A172 (cell line): ENCODE measurements at places on chromosomes 4 and X. TPM values are rescaled to one million over a fixed set of nuclear protein-coding genes. Genes with fewer than 3 reads are reported as not detected.

DNA sequence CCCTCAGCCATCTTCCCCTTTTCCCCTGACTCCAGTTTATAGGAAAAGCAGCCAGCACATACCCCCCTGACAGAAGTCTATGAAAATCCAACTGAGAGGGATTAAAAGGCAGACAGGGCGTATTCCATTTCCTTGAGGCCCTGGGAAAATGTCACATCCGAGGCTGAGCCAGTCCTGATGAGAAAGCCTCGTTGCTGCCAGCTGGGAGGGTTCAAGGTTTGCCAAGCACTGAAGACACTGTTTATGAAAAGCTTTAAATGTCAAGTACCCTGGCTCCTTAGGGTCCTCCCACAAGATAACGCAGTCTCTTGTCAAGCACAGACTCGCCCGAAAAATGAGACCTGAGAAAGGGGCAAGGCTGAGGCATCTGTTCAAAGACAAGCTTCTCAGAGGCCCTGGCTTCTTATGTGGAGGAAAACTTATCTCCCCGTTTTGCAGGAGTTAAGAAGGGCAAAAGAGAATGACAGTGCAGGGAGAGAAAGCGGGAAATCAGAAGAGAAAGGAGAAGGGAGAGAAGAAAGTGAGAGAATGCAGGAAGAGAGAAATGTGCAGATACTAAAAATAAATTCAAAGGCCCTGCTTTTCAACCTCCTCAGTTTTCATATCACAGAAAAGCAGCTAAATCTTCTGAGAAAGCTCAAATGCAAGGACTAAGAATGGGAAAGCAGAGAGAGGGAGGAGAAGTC is 44.7 kb downstream of the SCD5 start:
- no peak for DNase-seq

- no peak for DNase-seq
Observed at GRCh38 chr4:69583543-69583942, 55.9 kb downstream of the UGT2A2 start.

- no peak for DNase-seq
Observed at GRCh38 chr4:154868414-154869194, 87.5 kb downstream of the RBM46 start.

DNA sequence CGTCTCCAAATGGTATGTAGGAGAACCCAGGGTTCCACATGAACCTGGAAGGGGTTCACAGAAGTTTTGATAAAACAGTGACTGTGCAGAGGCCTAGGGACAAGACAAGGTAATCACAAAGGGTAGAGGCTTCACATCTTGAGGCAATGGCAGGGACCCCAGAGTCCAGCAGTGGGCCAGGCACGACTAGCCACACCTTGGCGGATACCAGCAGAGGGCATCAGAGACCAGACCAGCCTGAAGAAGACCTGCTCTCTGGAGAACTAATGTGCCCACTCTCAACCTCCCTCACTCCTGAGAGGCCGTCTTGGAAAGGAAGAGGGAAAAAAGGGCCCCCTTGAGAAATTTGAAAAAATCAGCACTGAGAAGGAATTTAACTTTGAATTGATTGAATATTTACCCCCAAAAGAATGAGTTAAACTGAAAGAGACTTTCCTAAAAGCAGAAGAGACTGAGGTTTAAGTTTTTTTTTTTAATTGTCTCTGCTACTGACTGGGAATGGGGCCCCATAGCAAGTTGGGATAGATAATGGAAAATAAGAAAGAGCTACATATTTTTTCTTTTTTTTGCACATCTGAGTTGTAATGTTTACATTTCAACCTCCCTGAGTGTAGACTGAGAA is 243.8 kb upstream of the JADE1 start:
- DNase-seq = peak; percentile 49

DNA sequence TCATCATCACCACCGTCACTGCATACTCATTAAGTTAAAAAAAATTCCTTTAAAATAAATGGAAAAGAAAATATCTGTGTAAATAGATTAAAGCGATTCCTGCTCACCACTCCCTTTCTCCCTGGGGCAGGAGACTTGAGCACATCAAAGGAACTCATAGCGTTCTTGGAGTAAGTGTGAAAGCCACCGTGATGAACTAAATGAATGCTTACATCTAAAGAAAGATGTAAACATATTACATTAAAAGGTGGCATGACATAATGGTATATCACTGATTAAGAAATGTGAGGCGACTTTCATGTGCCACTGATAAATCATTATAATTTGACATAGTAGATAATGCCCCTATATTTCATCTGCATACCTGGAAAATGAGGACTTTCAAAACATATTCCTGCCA is 92.0 kb downstream of the SNCA start:
- no peak for DNase-seq

GRCh38 chr4:54574500-54574899 is 83.3 kb upstream of the KIT start:
- DNase-seq = no peak

DNA sequence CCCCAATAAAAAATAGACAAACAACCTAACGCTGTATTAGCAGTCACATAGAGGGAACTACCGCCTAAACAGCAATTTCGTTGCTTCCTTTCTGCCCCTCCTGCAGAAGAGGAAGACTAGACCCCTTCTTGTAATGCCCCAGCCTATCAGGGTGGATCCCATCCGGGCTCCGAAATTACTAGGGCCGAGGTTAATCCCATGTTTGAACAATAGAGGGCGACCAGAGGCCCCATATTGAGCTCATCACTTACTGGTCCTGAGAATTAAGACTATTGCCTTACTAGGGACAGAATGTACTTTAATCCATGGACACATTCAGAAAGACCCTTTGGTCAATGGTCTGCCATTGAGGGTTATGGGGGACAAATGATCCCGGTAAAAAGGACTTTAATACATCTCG is 11.8 kb upstream of the ZNF630 start:
- peak; percentile 45 for DNase-seq

DNA sequence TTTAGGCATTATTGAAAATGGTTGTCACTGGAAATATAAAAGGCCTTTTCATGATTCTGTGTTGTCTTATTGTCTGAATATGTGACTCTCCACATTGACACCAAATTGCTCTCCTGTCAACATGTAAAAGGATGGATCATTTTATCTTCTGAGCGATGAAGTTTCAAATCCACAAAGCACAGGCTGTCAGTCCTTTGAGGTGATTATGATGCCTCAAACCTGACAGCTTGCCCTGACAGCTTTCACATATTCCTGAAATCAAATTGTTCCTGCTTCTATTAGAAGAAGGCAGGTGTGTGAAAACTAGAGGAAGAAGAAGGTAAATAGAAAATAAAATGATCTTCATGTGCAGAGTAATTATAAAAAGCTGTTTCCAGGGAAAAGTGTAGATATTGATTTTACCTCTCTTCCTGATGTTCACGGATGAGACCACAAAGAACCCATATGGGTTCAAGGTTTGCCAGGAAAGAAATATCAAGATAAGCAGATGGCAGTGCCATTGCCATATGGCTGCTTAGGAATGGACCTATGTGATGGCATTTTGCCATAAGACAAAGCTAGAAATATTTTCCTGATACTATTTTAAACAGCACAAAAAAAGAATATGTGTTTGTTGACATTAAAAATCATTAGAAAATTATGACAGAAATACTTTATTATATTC is 1006.3 kb upstream of the AGA start:
- no peak for DNase-seq

DNA sequence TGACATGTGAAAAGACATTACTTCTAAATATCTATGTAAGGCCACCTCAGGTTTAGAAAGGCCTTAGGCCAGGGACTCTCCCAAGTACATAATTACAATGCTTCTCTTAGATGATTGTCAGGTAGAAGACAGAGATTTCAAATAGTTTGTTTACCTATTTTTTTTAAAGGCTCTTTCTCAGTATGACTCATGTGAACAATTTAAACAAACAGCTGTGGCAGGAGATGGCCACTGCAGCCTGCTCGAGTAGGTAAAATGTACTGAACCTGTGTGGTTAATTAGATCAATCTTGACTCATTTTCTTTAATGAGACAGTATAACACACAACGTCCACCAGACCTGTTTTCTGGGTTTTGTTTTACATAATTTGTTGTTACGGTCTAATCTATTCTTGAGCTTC is 50.2 kb downstream of the LEF1 start:
- peak; percentile 14 for DNase-seq

GRCh38 chrX:133939655-133940302 is 45.6 kb downstream of the GPC3 start:
- no peak for DNase-seq

- DNase-seq = no peak
Observed at GRCh38 chr4:85955620-85956292, 404.1 kb downstream of the MAPK10 start.

DNA sequence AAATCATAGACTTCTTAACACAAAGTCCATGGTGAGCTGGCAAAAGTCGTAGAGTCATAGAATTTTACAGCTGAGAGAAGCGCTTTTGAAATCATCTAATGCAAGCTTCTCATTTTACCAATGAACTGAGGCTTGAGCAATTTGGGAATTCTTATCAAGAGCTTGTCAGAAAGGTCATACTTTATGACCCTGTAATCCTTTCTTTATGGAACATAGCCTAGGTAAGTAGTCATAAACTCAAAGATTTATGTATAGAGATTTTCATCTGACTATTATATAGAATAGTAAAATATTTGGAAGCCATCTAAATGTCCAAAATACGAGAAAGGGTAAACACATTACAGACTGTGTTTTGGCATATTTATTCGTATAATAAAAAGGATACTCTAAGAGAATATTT is 563.5 kb downstream of the PCDH7 start:
- no peak for DNase-seq

- DNase-seq = no peak
Observed at GRCh38 chr4:47747211-47747610, 90.7 kb downstream of the CORIN start.

GRCh38 chrX:44143061-44143602 is 169.9 kb upstream of the NDP start:
- peak; percentile 60 for DNase-seq

GRCh38 chr4:128757712-128758111 is 51.8 kb upstream of the JADE1 start:
- DNase-seq = no peak

GRCh38 chrX:10231461-10231860 is 74.7 kb downstream of the CLCN4 start:
- DNase-seq = no peak

DNA sequence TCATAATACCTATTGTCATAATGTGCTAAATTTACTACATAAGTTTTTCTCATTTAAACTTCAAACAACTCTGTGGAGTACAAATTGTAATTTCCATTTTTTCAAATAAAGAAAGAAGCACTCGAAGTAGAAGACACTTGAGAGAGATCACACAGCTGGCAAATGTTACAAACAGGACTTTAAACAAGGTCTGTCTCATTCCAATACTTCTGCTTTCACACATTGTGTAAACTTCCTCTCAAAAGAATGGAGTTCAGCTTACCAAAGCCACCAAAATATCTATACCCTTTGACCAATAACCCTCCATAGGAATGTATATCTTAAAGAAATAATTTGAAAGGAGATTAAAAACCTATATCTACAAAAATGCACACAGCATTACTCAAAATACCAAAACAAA is 88.3 kb downstream of the OPHN1 start:
- no peak for DNase-seq

DNA sequence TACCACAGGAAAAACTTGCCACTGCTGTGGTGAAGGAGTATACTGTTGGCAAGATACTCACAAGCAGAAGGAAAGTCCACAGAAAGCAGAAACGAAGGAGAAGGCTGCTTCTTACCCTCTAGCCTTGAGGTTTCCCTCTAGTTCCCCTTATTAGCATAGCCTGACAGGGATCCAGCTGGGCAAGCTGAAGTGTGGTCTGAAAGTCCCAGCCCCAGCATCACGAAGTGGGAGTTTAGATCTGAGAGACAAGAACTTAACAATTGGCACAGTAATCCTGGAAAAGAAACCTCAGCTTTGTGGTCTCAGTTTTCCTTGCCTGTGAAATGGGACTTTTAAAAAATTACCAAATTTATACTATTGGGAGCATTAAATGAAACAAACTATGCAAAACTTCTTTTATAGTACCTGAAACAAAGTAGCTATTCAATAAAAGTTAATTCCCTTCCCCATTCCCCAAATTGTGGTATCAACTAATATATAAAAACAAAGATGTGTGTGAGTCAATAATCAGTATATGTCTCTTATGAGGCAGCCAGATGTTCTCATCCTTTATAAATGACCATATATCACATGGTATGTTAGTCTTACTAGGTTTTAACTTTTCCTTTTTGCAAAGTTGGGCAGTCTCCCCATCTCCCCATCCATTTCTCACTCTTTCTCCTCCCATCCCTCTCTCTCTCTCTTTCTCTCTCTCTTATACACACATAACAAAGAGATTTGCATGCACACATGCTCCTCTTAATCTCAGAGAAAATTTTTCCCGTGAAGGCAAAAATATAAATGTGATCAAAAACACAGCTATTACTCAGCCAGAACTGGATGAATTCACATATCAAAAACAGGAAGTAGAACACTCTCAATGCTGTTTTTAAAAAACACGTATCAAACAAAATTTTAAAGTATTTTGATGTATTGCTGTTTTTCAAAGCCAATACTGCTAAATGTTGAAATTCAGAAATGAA is 57.8 kb downstream of the SCFD2 start:
- DNase-seq = no peak

- DNase-seq = no peak
Observed at GRCh38 chr4:38570647-38571276, 93.2 kb upstream of the KLF3 start.

DNA sequence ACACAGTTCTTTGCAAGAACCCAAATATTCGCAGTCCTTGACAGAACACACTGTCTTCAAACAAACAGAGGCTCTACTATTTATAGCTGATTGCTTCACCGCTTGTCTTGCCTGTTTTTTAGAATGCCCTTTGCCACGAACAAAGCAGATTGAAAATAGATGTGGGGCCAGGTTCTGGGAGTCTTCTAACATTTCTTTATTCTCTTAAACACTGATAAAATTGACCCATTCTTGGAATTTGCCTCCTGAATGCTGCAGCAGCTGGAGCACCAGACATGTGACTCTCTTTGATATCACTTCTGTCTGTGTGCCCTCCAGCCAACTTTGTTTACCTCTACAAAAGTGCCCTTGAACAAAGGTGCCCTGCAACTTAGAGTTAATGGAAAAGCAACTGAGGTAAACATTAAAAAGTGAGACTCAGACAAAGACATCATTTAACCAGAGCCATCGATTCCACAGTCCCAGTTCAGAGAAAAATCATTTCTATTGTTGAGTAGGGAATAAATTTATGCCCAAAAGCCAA is 64.2 kb upstream of the SPP1 start:
- no peak for DNase-seq

DNA sequence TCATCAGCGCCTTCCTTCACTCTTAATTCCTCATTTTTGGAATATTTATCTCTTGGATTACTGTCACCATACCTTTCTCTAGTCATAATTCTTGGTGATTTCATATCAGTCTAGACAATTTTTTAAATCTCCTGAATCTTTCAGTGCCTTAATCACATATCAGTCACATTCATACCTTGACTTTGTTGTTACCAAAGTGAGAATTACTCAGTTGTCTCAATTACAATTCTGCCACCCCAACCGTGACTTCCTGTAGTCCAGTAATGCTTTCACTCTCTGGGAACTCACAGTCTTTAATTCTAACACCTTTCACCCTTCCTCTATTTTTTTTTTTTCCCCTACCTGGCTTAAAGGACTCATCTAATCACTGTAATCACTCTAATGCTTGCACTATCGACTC is 1275.3 kb upstream of the TENM3 start:
- DNase-seq = no peak

Gene FAT1
- total RNA-seq = 124 and 128 TPM in 2 replicates

Gene BEX2
- 0.76 and 2.6 TPM in 2 replicates for total RNA-seq

Gene TRIML2
- total RNA-seq = 1.0 and 1.9 TPM in 2 replicates

Gene IQSEC2
- total RNA-seq = 17.2 and 21.3 TPM in 2 replicates

Gene CSAG1
- 0.65 TPM in 1 of 2 replicates, not detected in the other for total RNA-seq

Gene CXCL5
- total RNA-seq = not detected in 2 replicates

Gene PALLD
- total RNA-seq = 17.9 and 26.4 TPM in 2 replicates

Gene SPP1
- total RNA-seq = 75.5 and 130 TPM in 2 replicates

Gene MAGEA9B
- not detected in 2 replicates for total RNA-seq

Gene ADH1C
- total RNA-seq = 0.05 TPM in 1 of 2 replicates, not detected in the other

Gene RAB9B
- total RNA-seq = 0.96 and 3.3 TPM in 2 replicates

Gene LDB2
- total RNA-seq = not detected in 2 replicates
